ENCODE measurements at places on chromosomes 5 and 9. TPM values are rescaled to one million over a fixed set of nuclear protein-coding genes. Genes with fewer than 3 reads are reported as not detected.

The SH2D3C gene
- polyA plus RNA-seq, result 8.4 TPM

The STC2 gene
- polyA plus RNA-seq, result 6.2 TPM

The CCL27 gene
- 0.31 TPM for polyA plus RNA-seq

The SECISBP2 gene
- 80.8 TPM for polyA plus RNA-seq
